ENCODE measurements at places on chromosomes 1 and 21.
A peak's percentile ranks its signal among the peaks of the same experiment; 100 is the strongest.

- no peak for DNase-seq
Observed at GRCh38 chr1:223106856-223107255, 36.2 kb downstream of the TLR5 start.

GRCh38 chr1:70143048-70143659 lies 62.2 kb downstream of the LRRC40 start:
- DNase-seq, result no peak

- DNase-seq, result no peak
Observed at GRCh38 chr1:177877086-177877485, 92.8 kb downstream of the SEC16B start.

DNA sequence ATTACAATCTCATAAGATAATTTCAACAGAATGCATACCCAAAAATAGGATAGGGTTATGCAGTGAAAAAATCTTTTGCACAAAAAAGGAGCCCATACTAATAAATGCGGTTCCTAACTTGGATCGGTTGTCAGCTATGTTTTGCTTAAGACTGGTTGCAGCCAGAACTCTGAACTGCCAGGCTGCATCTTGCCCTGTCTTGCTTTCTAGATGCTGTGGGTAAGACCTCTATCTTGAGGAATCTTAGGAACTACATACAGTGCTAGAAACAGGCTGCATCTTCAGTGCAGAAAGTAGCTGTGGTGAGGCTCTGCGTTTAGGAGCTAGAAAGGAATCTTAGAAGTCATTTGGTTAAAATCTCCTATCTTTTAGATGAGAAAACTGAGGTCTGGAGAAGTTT lies 45.6 kb upstream of the PLA2G4A start:
- no peak for DNase-seq

- DNase-seq, result peak; percentile 81
Observed at GRCh38 chr21:42009018-42009830, 936 bp downstream of the ZBTB21 start.

DNA sequence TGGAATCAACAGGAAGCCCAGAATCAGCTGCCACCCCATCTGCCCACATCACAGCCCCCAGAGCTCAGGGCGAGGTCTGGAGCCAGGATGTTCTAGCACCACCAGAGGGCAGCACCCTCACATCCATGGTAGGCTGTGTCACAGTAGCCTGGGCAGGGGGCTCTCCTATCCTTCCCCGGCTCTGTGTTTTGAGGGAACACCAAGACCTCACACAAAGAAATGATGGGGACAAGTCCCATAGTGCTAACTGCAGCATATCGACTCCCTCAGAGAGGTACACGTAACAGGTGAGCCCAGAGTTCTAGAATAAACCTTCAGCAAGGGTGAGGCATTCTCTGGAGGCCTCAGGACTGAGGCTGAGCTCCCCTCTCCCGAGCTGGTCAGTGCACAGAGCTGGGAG lies 2.3 kb upstream of the KCNC4 start:
- peak; percentile 45 for DNase-seq

DNA sequence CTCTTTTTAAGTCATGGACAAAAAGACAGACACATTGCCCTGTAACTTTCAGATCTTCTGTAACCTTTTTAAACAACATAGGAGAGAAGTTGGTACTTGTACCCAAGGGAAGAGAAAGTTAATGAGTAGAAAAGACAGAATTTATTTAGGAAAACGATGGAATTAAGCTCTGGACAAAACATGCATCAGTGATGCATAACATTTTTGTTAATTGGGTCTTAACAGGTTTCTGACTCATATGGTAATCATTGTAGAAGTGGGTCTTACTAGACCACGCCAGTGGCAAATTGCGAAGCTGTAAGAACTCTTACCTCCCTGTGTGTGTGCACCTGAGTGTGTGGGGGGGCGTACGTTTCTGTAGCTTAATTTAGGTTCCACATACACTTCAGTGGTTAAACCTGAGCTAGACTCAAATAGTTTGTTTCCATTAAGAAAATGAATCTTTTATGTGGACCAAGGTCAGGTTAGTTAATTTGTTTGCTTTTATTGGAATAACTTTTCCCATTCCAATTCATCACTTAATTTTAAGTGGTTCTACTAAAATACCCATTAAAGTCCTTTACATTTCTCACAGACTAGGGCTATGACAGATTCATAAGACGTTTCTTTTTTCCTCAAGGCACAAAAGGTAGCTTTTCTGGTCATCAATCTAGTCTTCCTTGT lies 48.1 kb downstream of the NFIA start:
- DNase-seq, result no peak

DNA sequence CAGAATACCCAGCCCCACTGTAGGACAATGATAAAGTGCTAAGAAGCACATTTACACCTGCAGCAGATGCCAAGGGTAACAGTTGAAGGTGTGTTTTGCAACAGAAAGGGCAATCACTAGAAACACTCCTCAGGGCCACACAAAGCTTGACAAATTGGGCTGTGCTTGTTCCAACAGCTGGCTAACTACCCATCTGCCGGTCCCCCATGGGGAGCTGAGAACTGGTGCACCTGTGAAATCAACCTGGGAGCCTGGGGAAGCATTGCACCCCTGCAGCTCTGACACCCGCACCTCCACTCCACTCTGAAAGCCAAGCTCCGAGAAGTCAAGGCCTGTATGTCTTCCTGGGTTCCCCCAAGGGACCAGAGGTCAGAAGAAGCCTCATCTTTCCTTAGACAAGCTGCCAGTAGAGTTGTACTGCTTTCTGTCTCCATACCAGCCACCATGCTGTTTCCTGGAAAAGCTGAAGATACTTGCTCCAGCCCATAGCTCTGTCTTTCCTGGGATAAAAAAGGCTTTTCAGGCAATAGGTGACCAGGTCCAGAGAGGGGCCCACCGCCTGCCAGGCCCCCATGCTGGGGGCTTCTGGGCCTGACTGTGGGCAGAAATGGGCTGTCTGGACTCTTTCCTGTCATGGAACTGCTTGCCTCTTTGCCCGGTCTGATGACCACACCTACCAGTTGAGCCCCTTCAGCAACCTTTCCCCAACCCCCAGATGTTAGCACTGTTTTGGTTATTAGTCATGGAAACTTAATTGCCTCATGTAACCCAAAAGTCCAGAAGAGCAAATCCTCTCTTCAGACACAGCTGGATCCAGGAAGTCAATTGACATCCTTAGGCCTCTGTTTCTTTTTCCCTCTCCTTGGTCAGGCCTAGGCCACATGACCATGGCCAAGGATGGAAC lies 93.6 kb downstream of the KIF14 start:
- no peak for DNase-seq

DNA sequence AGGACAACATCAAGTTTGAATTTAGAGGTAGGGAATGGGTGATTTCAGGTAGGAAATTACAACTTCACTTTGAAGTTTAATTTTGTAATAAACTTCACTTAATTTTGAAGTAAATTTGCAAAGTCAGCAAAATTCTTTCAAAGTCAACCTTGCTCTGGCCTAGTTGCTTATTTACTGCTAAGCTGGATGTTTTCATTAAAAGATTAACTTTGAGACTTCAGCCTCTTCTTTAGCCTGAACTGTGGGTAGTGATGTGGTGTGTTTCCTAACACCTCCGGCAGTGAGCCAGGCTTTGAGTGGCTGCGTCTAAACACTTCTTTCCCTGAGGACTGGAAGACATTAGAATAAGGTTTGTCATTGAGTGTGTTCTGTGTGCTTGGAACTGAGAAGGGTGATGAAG lies at the start of gene HAO2:
Gene HAO2, plus strand, starts transcription at position 232 of the 400 bp plus-strand sequence. CDS start 12,301 bp downstream, outside the sequence.
- peak; percentile 38 for DNase-seq

DNA sequence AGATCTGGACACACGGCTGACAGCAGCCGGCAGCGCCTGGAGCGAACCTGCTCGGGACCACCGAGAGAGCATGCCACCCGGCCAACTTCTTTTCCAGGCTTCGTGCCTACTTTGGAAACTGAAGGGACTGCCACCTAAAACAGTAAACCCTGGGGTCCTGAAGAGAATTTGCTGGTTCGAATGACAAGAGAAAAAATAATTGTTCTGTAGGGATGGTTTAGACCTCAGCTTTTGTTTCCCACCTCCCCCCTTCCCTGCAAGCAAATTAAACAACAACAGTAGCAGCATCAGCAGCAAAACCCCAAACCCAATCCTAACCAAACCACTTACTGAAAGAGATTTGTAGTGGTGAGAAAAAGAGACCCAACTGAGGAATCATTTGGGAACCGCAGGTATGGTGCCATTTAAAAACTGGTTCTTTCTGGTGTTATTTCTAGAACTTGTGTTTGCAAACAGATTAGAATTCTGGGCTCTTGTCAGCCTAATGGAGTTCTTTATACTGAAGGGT lies 105.6 kb downstream of the LEPR start:
- DNase-seq, result no peak

DNA sequence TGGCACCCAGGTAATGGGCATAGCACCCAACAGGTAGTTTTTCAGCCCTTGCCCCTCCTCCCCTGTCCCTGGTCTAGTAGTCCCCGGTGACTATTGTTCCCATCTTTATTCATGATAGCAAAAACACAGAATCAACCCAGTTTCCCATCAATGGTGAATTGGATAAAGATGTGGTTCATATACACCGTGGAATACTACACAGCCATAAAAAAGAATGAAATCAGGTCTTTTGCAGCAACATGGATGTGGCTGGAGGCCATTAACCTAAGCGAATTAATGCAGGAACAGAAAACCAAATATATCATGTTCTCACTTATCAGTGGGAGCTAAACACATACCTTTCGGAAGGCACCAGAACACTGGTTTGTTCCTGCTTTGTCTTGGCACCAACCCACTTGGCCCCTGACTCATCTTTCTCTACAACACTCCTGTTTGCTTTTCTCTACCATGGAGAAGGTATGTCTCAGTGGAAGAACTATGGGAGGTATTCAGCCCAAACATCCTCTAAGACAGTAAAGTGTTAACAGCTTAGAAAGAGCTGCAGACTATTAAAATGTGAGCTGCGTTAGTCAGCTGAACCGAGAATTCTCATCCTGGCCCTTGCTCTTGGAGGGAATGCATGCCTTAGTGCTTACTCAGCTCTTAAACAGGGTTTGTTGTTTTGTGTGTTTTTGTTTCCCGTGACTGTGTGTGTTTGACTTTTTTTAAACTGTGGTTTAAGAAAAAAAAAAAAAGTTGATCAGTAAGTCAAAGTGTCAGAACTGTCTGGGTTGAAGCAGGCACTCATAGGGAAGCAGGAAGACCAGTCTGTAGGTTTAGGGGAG lies 203.0 kb downstream of the TOMM20 start:
- peak; percentile 54 for DNase-seq

- no peak for DNase-seq
Observed at GRCh38 chr1:11643782-11644181, 10.4 kb downstream of the FBXO2 start.
